ENCODE measurements at places on chromosomes 3 and 15.
A peak's percentile ranks its signal among the peaks of the same experiment; 100 is the strongest.

- no peak for DNase-seq
Observed at GRCh38 chr3:64190517-64191515, 34.5 kb downstream of the PRICKLE2 start.

DNA sequence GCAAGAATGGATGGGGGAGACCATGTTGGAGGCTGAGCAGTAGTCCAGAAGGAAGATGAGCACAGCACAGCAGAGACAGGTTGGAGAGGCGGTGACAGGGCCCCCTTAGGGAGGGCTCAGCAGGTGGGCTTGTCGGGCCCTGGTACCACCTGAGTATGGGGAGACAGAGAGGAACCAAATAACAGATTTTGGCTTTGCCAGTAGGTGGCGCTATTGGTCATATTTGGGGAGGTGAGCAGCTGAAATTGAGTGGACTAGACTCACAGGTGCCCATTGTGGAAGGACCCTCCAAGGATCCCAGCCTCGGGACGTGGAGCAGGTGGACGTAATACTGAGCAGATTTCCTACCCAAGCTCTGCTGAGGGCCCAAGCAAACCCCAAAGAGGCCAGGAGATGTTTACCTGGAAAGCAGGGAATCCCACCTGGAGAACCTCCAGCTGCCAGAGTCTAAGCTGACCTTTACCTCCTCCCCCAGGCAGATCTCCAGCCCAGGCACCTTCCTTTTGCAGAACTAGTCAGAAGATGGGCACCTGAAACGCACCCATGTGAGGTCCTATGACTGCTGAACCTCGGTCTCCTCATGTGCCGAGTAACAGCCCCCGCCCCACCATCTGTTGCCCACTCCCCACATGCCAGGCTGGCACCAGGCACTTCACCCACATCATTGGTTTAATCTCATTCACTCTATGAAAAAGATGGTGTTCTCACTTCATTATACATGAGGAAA is 24.6 kb upstream of the CORO2B start:
- peak; percentile 82 for DNase-seq

GRCh38 chr3:56826831-56827722 is 25.3 kb upstream of the ARHGEF3 start:
- DNase-seq: no peak

- no peak for DNase-seq
Observed at GRCh38 chr3:52118156-52118875, 35.9 kb downstream of the POC1A start.

DNA sequence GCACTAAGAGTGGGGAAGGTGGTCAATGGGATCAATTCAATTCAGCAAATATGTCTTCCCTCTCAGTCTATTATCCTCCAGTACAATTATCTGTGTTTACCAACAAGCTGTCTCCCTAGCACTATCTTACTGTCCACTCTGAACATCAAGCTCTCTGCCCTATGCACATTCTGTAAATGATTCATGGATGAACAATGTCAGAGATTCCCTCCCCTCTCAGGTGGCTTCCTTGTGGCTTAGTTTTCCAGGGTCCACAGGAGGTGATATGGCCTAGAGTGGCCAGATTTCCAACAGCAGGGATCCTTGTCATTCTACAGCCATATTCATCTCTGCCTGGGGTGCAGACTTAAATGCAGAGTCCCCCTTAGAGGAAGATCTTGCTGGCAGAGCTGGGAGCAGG is 225.1 kb downstream of the UACA start:
- DNase-seq: no peak

DNA sequence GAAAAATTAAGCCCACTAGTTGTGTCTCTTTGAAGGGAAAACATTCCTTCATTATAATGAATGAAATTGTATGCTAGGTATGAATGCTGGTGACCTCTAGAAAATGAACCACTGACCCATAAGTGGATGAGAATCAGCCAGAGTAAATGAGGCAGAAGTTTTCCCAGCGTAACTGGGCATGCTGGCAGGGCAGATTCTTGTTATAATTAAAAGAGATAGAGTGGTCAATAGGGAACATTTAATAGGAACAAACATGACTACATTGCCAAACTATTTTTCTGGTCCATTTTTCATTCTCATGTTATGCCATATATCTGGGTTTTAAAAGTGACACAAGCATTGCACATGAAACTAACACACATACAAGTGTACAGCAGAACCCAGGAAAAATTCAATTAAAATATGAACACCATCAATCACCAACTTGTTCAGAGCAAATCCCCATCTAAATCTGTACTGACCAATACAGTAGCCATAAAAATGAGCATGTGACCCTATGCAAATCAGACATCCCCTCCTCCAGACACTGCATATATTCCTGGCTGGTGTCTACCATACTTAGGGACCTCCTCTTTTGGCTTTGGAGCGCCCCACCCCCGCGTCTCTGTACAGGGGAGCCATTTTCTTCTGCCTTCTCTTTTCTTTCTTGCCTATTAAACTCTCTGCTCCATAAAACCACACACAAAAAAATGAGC is 4.0 kb downstream of the CLRN1 start:
- DNase-seq: no peak

DNA sequence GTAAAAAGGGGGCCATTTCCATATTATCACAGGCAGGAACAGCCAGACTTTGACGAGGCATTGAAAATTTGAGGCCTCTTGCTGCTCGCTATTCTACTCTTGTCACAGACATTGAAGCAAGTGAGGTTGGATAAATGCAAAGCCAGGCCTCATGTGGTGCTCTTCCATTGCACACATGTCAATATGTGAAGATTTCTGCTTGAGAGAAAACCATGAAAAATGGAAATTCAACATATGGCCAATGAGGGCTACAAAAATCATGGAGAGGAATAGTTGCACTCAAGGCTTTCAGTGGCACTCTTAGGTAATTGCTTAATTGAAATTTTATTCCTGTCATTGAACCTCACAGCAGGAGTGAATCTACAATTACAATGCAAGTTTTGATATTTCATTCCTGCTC is 185.6 kb upstream of the MBNL1 start:
- peak; percentile 77 for DNase-seq

DNA sequence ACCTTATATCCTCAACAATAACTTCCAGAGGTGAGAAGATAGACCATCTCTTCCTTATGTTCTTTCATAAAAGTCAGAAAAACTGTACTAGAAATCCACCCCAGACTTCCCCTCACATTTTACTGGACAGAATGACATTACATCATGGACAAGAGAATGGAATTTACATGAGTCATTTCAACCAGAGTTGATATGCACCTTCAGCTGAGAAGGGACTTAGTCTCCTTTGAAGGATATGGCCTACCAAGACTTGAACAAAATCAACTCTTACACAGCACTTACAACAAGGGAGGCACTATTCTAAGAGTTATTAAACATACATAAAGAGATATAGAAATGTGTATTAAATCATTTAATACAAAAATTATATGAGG is 380.0 kb upstream of the DPH6 start:
- no peak for DNase-seq

DNA sequence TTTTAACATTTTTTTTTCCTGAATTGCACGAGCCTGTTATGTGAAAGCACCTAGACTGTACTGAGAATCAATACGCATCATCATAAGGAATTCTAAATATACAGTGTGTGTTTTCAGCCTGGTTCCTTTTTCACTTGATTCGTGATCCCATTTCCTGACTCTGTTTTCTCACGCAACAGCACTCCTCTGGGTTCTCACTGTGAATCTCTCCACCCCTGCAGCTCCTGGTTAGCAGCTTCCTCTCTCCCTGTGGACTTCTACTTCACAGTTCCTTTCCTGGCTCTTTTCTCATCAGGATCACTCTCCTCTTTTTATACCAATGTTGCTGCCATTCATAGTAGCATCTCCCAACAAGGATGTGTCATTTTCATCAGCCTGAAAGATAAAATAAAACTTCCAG is 297.2 kb downstream of the CADM2 start:
- DNase-seq: no peak

- DNase-seq: no peak
Observed at GRCh38 chr3:190840146-190840545, 22.3 kb downstream of the GMNC start.

- peak; percentile 64 for DNase-seq
Observed at GRCh38 chr15:79595995-79596622, 164.0 kb downstream of the MINAR1 start.

All from NCI-H1105 (cell line).